Fibroblast of skin of back (primary cell): ENCODE measurements at places on chromosomes 7 and 10.
A peak's percentile ranks its signal among the peaks of the same experiment; 100 is the strongest.

GRCh38 chr10:36499693-36500092, 625.7 kb upstream of the ANKRD30A start:
- no peak for DNase-seq

DNA sequence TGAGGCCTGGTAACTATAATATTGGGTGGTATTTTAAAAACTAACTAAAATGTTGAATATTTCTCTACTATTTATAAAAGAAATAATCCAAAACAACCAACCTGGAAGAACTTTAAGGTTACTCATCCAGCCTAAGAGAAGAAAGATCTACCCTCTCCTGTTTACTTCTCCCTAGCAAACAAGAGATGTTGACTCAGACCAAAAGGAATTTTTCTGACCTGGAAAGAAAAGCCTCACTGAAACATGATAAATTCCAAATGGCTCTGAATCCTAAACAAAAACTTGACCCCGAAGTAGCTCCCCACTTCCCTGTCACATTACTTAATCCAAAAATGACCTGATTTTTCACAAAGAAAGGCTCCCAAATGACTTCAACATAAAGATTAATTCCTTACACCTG, 101.2 kb downstream of the PARD3 start:
- no peak for DNase-seq

DNA sequence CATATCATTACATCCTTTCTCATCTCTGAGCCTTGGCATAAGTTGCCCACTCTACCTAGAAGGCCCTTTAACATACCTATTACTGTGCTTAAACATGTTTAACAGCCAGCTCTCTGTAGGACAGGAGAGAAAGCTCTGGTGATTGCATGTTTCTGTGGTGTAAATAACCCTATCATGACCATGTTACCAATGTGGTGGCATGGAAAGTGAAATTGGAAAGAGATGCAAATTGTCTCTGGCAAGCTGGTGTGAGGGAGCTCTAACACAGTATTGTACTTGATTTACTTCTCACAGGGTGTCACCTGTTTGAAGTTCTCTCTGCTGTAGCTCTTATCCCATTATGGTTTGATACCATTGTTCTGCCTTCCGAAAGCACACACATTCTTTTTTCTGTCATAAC, 231.8 kb upstream of the DKK1 start:
- DNase-seq = no peak

GRCh38 chr10:44116474-44116873, 268.4 kb downstream of the CXCL12 start:
- peak; percentile 11 for DNase-seq

DNA sequence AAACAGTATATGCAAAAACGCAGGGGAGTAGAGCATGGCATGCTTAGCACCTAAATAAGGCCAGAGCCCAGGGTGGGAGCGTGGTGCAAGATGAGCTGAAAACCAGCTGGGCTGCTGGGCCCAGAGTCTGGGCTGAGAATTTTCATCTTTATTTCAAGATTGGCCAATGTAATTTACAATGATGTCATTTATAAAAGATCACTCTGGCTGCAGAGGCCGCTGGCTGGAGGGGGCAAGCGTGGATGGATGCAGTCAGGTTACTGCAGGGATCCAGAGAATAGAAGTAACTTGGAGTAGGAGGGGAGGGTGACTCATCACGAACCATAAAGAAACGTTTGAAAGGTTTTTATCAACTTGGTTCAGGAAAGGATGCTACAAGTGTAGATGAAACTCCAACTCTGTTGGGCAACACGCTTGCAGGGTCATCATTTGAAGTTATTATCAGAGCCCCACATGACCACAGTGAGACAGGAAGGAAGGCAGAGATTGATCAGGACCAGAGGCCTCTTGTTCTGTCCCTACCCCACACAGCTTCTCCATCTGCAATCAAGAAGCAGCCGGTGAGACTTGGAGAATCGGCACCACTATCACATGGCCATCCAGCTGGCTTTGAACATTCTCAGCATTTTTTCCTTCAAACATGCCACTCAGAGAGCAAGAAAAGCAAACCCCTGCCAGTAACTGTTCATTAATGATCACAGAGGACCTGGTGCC, 49.2 kb downstream of the ODAD2 start:
- DNase-seq = peak; percentile 2

DNA sequence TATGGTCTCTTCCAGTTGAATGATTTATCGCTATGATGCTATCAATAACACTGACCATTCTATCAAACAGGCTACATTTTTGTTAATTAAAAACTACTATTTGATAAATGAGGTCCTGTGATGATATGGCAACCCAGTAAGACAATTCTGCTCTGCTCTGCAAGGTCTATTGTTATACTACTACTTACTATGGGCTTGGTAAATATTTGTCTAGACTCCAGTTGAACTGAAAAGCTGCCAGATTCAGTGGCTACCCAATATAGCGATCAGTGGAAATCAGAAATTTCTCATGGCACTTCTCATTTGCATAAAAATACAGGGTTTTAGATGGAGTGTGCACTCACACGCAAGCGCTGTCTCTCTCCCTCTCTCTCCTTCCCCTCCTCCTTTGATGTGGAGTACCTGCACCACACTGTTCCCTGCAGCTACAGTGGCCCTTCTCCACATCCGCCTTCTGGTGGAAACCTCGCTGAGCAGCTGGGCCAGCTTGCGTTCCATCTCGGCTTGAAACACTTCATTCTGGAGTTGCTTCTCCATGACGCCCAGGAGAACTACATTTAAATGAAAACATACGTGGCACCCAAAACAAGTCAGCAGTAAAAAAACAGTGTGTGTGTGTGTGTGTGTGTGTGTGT, 77.9 kb downstream of the KIAA1549 start:
- no peak for DNase-seq

DNA sequence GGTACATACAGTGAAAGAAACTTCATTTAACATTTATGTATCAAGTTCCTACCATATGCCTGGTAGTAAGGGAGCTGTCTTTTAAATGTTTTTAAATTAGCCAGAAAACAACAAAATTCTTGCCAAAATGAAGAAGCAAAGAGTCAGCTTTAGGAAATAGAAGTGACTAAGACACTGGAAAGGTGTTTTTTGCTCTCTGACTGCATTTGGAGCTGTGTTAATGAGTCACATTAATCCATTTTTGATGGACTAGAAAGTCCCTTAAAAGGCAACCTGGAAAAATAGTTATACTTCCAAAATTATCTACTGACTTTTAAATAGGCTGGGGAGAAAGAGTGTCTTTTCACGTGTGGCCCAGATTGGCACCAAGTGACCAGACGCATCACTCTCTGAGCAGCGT, 3.9 kb upstream of the COL17A1 start:
- DNase-seq = no peak

- DNase-seq = no peak
These were observed 73.3 kb upstream of the SMNDC1 start for GRCh38 chr10:110378006-110378405.

- peak; percentile 71 for DNase-seq
These were observed 598 bp upstream of the AMZ1 start for GRCh38 chr7:2687338-2687869.
